Activated naive CD4-positive, alpha-beta T cell treated with anti-CD3 and anti-CD28 coated beads, Interleukin-2, amount 10 ng/mL, durations not matched to agents 7 days and 5 days (primary cell): ENCODE measurements at places on chromosomes 5 and 9.

DNA sequence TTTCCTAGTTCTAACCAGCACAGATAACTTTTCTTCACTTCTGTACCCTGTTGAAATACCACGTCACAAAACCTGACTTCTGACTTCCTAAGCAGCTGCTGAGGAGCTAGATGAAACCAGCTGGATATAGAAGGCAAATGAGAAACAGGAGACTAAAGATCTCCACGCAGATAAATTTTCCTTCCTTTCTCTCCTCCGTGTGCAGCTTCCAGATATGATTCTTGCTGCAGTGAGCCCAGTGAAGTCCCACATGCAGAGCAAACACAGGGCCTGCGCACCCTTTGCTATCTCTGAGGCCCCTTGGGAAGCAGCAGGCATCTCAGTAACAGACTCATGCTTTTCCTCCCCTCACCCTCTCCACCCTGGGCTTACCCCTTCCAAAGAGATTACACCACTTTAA lies 1638.3 kb downstream of the MAT2B start:
- DNase-seq, result no peak

DNA sequence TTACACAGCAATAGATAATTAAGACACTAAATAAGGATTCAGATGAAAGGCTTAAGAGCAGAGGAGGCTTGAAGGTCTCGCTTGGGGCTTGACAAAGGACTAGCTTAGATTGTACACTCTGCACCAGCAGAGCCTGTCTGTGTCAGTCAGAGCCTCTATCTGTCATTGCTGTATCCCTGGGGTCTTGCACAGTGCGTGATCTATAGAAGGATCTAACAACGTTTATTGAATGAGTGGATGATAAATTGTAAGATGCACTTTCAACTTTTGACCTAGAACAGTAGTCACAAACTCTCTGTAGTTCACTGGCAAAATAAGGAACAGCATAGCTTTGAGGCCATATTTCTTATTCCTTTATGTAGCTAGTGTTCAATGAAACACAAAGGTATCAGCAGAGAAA lies 173.5 kb downstream of the ENTREP1 start:
- DNase-seq, result no peak

DNA sequence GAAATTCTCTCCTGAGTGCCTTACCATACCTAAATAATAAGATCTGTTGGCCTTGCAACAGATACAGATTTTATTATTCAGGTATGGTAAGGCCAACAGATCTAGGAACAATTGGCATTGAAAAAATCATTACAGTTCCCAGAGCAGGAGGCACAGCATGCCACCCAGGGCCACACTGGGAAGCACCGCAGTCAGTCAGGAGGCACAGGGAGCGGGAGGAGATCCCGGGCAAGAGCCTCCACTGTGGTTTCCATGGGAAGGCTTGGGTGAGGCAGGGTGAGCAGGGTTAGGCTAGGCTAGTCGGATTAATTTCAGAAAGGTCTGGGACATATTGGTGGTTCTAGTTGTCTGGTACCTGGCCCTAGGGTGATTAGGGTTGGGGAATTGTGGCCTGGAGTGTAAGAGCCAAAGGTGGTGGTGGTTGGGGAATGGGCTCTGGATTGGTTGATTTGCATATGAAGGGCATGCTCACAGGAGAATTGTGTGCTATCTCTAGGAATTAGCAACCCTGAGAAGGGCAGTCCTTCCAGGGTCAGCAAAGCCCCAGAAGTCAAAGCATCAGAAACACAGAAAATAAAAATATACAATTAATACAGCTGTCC lies 111.4 kb downstream of the PDE8B start:
- no peak for DNase-seq

DNA sequence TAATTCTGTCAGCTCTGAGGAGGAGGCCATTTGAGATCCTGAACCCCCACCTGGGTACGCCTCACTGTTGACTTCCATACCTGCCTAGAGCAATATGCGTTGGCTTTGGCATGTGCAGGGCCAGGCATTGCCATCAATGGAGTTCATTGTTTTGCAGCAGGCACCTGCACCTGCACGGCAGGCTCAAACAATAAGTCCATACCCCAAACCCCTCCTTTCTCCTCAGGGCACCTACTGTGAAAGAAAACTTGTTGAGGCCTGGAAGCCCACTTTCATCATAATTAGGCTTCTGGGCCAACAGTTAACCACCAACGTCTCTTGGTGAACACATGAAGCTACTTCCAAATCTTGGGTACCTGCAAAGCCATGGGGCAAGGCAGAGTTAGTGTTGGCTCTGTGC lies 238.7 kb downstream of the NFIB start:
- no peak for DNase-seq

GRCh38 chr5:113242481-113243348 lies 192.1 kb downstream of the TSSK1B start:
- no peak for DNase-seq

DNA sequence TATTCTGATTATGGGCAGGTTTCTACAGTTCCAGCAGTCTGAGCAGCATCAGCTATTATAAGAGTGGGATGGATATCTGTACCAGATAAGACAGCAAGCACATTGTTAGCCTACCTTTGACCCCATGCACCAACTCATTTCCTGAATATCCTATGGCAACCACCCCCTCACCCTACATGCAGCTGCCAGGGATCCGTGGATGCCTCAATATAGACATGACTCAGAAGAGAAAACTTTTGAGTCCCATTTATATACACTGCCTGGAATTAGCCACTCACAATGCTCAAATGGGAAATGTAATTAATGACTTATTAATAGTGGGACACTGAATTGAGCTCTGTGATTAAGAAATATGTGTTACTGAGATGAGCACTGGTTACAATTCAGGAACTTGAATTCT lies 124.4 kb downstream of the SSBP2 start:
- DNase-seq, result no peak

DNA sequence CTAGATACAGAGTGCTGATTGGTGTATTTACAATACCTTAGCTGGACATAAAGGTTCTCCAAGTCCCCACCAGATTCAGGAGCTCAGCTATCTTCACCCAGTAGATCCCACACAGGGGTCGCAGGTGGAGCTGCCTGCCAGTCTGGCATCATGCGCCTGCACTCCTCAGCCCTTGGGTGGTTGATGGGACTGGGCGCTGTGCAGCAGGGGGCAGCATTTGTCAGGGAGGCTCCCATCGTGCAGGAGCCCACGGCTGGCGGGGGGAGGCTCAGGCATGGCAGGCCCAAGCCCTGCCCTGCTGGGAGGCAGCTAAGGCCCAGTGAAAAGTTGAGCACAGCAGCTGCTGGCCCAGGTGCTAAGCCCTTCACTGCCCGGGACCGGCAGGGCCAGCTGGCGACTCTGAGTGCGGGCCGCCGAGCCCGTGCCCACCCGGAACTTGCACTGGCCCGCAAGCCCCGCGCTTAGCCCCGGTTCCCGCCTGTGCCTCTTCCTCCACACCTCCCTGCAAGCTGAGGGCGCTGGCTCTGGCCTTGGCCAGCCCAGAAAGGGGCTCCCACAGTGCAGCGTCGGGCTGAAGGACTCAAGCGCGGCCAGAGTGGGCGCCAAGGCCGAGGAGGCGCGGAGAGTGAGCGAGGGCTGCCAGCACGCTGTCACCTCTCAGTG lies 314.1 kb upstream of the ATP10B start:
- DNase-seq, result no peak

GRCh38 chr5:119338326-119338946 lies 17.4 kb upstream of the TNFAIP8 start:
- DNase-seq, result no peak

DNA sequence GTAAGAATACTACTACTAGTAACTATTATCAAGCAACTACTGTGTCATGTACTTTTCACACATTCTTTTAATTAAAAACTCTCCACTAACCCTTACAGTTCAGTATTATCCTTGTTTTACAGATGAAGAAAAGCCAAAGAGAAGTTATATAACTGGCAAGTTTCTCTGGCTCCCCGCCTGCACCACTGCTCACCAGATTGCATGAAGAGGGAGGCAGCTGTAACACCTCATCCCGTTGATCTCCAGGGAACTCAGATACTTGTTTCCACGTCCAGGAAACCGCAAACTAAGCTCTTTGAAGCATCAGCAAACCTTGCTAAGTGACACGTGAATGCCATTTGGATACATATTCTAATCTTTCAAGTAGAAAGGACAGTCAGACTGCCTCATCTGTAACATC lies 70.3 kb downstream of the RIGI start:
- no peak for DNase-seq

- no peak for DNase-seq
These were observed 103.1 kb upstream of the SLC44A1 start for GRCh38 chr9:105141146-105141975.

DNA sequence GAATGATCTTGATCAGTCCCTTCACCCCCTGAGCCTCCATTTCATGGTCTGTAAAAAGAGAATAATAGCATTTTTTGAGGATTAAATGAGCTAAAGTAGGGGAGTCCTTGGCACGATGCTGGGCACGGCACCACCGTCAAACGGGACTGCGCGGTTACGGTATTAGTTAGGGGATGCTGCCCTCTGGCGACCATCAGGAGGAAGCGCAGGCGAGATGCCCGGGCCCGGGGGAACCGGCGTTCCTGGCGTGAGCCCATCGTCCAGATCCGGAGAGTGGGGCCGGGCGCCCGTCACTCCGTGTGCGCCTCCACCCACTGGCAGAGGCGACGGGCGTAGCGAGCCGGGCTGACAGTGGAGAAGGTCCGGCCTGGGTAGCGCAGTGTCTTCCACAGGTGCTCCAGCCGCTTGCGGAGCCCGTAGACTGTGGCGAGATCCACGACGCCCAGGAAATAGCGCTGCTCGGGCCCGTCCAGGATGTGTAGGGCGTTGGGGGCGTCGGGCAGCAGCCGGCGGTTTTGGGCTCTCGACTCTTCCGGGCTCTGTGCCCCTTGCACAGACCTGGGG lies 4.8 kb upstream of the ST6GALNAC4 start:
- DNase-seq, result peak; percentile 82

DNA sequence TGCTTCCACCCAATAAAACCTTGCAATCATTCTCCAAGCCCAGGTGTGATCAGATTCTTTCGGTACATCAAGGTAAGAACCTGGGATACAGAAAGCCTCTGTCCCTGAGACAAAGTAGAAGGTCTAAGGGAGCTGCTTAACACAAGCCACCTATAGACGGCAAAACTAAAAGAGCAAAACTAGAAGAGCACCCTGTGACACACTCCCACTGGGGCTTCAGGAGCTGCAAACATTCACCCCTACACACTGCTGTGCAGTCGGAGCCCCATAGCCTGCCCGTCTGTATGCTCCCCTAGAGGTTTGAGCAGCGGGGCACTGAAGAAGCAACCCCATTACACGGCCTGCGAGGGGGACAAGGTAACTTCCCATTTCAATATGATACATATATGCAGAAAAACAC lies 179.6 kb upstream of the CDH9 start:
- no peak for DNase-seq

GRCh38 chr5:72508241-72509170 lies 1.3 kb upstream of the ZNF366 start:
- no peak for DNase-seq

GRCh38 chr9:135413461-135413860 lies 66.1 kb upstream of the PPP1R26 start:
- DNase-seq, result peak; percentile 19

GRCh38 chr5:3386637-3387036 lies 209.0 kb upstream of the IRX1 start:
- no peak for DNase-seq

DNA sequence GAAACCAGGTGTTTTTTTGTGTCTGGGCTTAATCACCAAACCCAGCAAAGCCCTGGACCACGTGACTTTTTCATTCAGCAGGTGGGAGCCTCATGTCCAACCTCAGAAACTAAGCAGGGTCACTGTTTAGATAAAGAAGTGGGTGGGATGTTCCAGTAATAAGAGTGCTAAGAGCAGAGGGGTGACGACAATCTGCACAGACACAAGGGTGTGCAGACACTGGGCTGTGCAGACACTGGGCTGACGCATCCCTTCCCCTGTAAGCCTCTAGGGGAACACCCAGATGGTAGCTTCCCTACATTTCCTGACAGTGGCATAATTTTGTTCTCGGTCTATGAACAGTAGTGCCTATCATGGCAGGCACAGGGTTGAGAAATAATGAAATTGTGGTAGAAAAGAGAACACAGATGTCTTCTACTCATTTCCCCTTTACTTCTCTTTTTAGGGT lies 85.1 kb downstream of the SAXO1 start:
- DNase-seq, result no peak

GRCh38 chr5:82405618-82406204 lies 127.6 kb upstream of the RPS23 start:
- DNase-seq, result no peak

DNA sequence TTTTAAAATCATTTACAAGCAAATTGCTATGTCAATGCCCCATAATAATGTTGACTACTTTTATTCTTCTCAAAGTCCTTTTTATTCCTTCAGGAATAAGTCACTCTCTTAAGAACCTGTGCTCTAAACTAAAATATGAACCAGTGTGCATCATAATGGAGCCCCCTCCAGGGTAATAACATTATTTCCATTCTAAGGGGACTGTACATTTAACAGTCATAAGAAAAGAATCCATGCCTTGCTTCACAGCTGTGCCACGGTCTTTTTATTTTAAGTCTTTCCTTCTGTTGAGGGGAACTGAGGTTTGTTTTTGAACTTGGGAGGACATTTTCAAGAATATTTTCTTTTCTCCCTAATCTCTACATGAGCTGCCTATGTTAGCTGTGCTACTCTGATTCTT lies 297.6 kb downstream of the MAN2A1 start:
- no peak for DNase-seq

DNA sequence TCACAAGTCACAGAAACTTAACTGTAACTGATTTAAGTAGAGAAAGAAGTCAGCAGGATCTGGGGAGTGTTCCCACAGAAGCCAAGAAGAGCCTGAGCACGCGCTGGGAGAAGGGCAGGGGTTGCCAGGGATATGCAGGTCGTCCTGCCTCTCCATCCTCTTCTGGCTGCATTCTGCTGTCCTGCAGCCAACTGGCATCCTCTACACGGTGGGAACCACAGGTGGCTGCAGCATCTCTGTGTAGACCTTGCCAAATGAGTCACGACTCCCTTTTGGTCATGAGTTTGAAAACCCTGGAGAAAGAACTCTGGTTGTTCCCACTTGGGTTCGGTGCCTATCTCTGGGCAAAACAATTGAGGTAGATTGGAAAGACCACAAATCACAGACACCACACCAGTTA lies 38.4 kb upstream of the PCA3 start:
- DNase-seq, result no peak

GRCh38 chr9:81636255-81636599 lies 53.1 kb downstream of the TLE1 start:
- DNase-seq, result no peak

- DNase-seq, result no peak
These were observed 1785.5 kb downstream of the EFNA5 start for GRCh38 chr5:105885266-105885665.

- no peak for DNase-seq
These were observed 272.6 kb downstream of the KCNN2 start for GRCh38 chr5:114634517-114634916.

DNA sequence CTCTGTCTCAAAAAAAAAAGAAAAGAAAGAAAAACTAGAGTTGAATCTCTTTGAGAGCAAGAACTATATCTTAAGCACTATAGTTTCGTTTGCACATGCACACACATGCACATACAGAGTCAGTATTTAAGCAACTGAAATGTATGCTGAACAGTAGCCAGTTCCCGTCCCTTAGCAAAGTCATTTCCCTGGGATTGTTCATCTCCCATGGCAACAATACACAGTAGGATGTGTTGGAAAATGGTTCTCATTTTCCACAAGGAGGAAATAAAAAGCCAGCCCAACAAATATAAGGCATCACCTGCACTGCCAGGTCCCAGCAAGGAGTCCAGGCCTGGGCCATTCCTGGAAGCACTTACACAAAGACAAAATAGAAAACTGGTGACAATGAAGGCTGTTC lies 4.2 kb upstream of the ZNF346 start:
- no peak for DNase-seq

GRCh38 chr5:158933494-158934318 lies 166.0 kb downstream of the EBF1 start:
- DNase-seq, result no peak

GRCh38 chr9:114638404-114638803 lies 19.2 kb downstream of the TEX53 start:
- no peak for DNase-seq
